Heart right ventricle (tissue), 16 donors: ENCODE measurements at places on chromosomes 13 and 19. TPM values are rescaled to one million over a fixed set of nuclear protein-coding genes. Genes with fewer than 3 reads are reported as not detected.

DNA sequence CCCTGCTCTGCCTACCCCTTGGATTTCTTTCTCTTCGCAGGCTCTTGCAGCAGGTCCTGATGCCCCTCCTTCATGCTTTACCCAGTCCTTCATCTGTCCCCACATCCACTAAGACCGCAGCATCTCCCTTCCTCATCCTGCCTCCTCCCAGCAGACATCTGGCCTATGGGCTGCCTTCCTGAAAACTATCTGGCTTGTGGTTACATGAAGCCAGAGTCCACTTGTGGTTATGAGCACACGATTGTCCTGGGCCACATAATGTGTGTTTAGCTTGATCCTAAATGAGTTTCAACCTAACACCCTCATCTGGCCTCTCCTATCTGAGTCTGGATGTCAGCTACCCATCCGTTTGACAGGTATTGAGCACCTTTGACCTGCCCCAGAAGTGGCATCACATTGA is 5.5 kb upstream of the ZNF175 start:
- no peak for DNase-seq
- no peak overlapping the region for H3K27ac ChIP-seq

- no peak overlapping the region for H3K4me3 ChIP-seq
- no peaks in the 10 kb centered on the region for H3K4me1 ChIP-seq
- no peaks in the 10 kb centered on the region for H3K27me3 ChIP-seq
- H3K27ac ChIP-seq = no peak overlapping the region
Observed at GRCh38 chr13:94020833-94021232, 458.6 kb downstream of the DCT start.

DNA sequence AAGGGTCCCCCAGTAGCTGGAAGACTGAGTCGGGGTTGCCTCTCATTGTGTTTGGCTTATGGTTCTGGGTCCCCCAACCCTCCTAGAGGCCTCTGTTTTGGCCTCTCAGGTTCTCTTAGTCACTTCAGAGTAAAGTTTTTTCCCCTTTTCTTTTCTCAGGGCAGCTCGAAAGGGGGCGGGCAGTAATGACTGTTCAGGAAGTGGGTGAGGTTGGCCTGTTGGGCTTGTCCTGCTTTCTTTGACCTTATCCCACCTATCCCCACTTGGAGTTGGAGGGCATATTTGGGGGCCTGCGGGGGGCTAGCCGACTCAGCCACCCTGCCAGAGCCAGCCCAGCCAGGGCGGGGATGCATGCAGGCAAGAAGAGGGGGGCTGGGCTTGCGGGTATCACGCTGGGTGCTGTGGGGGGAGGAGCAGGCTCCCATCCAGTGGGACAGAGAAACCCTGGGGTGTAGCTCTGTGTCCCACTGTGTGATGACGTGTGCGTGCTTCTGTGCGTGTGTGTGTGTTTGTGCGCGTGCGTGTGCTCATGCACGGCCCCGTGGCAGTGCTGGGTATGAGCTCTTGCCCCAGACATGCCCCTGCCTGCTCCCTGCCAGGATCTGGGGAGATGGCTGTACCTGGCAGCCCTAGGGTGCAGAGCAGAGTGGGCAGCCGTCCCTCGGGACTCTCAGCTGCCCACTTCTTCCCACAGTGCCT is 1.4 kb downstream of the CIC start:
- H3K27me3 ChIP-seq = no peaks in the 10 kb centered on the region
- peak overlapping the region; percentile 56 for H3K4me3 ChIP-seq
- peaks cover 49% of the 10 kb centered on the region for H3K4me1 ChIP-seq
- H3K27ac ChIP-seq = peak overlapping the region; percentile 70
- peaks cover 38% of the 10 kb centered on the region for H3K36me3 ChIP-seq
- DNase-seq = no peak

DNA sequence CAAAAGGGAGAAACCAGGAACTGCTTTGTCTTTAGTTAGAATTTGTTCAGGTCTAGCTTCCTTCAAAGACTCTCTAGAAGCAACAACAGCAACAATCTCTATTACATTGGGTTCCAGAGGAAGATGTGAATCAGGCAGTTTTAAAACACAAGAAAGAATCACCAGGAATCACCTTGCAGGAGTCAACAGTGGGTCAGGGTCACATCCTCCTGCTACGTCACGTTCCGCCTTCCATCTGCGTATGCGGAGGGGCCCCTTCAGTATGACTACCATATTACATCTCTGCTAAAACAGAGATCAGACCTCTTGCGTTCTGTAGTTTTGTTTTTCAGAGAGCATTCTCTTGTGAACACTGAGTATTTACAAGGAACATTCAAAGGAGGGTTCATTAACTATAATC is 147.8 kb upstream of the STARD13 start:
- no peaks in the 10 kb centered on the region for H3K4me1 ChIP-seq
- H3K4me3 ChIP-seq = no peak overlapping the region
- no peaks in the 10 kb centered on the region for H3K27me3 ChIP-seq
- no peak overlapping the region for H3K27ac ChIP-seq
- no peak for DNase-seq
- no peaks in the 10 kb centered on the region for H3K36me3 ChIP-seq

DNA sequence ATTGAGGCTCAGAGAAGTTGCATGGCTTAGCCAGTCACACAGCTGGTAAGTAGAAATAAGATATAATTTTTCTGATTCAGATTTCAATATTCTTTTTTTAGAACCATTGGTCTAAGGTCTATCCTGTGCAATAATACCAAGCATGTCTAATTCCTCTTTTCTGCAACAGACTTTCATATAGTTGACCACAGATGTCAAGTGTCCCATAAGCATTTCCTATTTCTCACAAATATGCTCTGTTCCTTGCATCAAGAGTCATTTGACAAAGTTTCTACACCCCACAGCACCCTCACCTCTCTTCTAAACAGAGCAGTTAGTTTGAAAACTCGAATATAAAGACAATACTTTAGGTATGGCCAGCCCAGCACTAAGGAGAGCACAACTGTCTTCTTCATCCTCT is 26.8 kb upstream of the SACS start:
- no peak overlapping the region for H3K27ac ChIP-seq
- no peak for DNase-seq
- no peaks in the 10 kb centered on the region for H3K36me3 ChIP-seq
- H3K4me1 ChIP-seq = no peaks in the 10 kb centered on the region

Gene GAPDHS
- total RNA-seq = not detected

Gene FOXA3
- not detected for total RNA-seq

Gene C19orf85
- total RNA-seq = not detected

Gene TMEM238
- total RNA-seq = 1.2 TPM
